ENCODE measurements at places on chromosomes 5 and 9.

- no peak for DNase-seq
These were observed 499.1 kb downstream of the CDK5RAP2 start for GRCh38 chr9:120080849-120081248.

GRCh38 chr9:22175972-22176545 lies 167.0 kb upstream of the CDKN2B start:
- DNase-seq, result no peak

GRCh38 chr5:77718934-77719610 lies 57.1 kb downstream of the TBCA start:
- no peak for DNase-seq

DNA sequence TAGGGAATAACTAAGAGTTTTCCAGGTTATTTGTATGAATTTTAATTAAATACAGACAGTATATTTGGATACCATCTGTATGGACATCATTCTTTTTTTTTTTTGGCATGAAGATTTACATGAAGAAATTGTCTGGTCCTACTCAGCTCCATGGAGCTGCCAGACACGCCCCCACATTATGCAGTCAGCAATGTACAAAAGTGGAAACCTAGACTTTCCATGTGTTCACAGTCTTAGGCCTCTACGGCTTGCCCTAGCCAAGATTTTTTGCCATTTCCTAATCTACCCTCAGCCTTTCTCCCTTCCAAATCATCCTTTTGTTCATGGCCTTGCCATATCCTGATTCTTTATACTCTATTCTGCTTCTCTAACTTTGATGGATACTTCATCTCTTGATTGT lies 207.1 kb downstream of the SGCD start:
- DNase-seq, result no peak

DNA sequence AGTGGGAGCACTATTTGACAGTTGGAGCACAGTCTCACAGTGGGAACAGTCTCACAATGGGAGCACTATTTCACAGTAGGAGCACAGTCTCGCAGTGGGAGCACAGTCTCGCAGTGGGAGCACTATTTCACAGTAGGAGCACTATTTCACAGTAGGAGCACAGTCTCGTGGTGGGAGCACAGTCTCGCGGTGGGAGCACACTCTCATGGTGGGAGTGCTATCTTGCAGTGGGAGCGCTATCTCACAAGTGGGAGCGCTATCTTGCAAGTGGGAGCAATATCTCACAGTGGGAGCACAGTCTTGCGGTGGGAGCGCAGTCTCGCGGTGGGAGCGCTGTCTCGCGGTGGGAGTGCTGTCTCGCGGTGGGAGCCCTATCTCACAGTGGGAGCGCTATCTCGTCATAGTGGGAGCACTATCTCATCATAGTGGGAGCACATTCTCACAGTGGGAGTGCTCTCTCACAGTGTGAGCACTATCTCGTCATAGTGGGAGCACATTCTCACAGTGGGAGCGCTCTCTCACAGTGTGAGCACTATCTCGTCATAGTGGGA lies 56.1 kb downstream of the MED10 start:
- DNase-seq, result no peak

DNA sequence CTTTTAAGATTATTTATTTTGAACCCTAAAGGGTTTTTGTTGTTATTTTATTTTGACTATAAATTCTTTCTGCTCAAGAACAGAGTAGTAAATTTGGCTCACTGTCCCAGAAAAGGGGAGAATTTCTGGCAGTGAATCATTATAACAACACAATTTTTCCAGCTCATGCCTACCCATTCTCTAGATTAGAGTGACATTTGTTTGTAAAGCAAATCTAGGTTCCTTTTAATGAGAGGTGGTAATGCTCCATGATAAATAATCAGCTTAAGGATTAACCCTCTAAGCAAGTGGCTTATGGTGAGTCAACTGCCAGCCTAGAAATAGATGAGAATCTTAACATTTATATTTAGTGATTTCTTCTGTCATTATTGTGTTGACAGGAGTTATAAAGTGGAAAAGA lies 409.2 kb downstream of the NFIB start:
- DNase-seq, result no peak

DNA sequence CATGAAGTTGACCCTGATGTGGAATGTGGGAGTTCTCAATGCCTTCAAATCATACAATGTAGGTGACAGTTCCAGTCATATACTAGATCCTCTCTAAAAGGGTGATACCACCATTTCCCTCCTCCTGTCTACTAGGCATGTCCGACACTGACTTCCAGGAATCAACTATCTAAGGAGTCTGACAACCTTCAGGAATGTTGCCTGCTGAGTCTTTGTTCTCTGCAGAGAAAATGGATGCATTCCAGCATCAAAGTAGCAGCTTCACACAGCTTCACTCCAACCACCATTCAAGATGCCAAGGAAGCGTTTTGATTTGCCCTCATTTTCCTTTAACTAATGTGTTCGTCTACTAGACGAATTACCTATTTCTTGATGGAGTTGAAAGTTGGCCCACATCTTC lies 530.2 kb downstream of the EBF1 start:
- no peak for DNase-seq

DNA sequence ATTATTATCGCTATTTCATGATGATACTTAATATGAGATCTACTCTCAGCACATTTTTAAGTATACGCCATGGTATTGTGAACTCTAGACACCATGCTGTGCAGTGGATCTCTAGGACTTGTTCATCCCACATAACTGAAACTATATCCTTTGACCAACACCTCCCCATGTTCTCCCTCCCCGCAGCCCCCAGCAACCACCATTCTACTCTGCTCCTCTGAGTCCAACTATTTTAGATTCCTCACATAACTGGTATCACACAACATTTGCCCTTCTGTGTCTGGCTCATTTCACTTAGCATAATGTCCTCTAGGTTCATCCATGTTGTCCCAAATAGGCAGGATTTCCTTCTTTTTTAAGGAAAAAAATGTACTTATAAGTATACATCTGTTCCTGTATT lies 6.6 kb upstream of the TBC1D2 start:
- DNase-seq, result no peak

DNA sequence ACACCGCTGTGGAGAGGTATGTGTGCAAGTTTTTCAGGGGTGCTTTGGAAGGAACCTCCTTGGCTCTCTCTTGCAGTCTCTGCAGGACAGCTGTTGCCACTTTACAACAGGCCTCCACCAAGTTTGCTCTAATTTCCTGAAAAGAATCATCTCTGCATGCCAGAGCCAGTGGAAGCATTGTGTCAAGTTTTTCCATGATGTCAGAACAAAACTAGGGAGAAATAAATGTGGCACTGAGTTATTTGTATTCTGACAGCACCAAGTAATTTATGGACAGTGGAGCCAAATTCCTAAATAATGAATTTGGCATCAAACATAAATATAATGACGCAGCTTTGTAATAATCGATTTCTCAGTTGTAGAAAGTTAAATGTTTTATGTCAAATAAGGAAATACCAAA lies 146.9 kb downstream of the KIAA0825 start:
- DNase-seq, result peak; percentile 5

DNA sequence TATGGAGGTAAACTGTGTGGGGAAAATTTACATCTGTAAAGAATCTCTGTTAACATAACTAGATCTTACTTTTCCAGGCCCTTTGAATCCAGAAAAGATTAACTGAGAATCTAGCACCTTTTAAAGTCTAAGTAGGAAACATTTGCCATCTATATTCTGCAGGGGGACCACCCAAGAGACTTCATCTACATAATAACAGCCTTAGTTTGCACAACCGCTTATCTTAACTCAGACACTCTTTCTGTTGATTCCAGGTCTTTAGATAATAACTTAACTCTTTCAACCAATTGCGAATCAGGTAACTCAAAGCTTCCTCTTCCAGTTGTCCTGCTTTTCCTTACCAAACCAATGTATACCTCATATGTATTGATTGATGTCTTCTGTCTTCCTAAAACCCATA lies 53.4 kb downstream of the GDNF start:
- no peak for DNase-seq

GRCh38 chr9:4994166-4994890 lies 9.3 kb downstream of the JAK2 start:
- no peak for DNase-seq

DNA sequence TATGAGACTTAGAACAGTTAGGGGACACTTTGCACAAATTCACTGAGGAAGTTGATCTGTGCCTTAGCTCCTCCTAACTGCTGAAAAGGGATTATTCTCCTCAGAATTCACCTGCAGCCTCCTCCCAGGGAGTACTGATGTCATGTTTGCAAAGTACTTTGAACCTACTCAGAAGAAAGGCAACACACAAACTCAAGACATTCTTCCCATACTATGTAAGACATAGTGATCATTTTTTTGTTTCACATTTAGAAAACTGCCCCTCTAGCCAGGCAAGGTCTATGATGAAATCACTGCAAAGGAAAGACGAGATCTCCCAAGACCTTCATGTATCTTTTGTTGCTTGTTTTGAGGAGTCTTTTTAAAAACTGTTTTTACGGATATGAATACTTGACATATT lies 10.6 kb upstream of the VLDLR start:
- DNase-seq, result no peak

- DNase-seq, result no peak
These were observed 4.7 kb downstream of the SARDH start for GRCh38 chr9:133733421-133733795.

GRCh38 chr5:170283296-170283695 lies 14.3 kb downstream of the LCP2 start:
- DNase-seq, result no peak

DNA sequence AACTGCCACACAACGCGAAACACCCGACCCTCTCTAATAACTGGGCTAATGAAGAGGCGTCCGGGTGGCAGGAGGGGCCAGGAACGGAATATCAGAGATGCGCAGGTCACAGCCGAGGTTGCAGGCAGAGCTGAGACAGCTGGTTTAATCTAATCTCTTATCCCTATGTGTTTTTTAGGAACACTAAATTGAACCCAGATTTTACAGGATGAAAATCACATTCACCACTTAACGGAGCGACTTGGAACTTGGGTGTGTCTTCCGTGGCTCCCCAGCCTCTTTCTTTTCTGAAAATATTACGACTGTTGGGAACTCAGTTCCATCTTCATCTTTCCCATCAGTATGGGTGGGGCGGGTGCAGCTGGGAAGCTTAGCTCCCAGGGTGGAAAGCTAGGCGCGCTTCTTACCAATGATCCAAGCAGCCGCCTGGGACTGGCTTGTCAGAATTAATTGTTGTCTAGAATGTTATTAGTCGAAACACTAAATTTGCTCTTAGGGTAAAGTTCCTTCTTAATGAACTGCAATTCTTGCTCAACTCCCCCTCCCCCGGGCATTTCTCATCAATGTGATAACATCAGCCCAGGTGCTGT lies 92.5 kb downstream of the IRX2 start:
- no peak for DNase-seq

- no peak for DNase-seq
These were observed 118.8 kb upstream of the VLDLR start for GRCh38 chr9:2502760-2503159.

- peak; percentile 66 for DNase-seq
These were observed 67.7 kb downstream of the PRDM6 start for GRCh38 chr5:123156577-123157296.

DNA sequence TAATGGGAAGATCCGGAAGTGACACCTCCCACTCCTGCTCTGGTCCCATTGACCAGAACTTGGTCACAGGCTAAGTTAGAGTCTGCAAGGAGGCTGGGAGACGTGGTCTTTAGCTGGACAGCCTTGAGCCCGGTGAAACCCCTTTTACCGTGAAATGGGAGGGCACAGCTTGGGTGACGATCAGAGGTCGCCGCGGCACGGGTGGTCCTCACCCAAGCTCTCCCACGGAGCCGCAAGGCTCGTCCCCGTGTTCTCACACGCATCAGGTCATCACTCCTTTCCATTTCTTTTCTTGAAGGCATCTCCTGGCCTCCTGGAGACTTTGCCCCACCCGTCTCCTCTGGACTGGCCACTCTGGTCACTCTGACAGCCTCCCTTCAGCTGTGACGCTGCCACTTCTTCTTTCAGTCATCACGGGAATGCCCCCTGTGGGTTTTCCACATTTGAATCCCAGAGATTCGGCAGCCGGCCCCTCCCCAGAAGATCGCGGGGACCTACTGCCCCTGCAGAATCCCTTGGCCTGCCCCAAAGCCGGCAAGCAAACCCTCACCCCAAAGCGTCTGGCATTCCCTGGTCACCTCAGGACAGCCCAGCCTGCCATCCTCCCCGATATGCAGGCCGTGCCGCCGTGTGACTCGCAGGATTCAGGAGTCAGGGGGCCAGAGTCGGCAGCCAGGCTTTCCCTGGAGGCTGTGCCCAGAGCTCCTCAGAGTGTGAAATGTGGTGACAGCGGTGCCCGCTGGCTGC lies 18.9 kb upstream of the EGFL7 start:
- DNase-seq, result no peak

DNA sequence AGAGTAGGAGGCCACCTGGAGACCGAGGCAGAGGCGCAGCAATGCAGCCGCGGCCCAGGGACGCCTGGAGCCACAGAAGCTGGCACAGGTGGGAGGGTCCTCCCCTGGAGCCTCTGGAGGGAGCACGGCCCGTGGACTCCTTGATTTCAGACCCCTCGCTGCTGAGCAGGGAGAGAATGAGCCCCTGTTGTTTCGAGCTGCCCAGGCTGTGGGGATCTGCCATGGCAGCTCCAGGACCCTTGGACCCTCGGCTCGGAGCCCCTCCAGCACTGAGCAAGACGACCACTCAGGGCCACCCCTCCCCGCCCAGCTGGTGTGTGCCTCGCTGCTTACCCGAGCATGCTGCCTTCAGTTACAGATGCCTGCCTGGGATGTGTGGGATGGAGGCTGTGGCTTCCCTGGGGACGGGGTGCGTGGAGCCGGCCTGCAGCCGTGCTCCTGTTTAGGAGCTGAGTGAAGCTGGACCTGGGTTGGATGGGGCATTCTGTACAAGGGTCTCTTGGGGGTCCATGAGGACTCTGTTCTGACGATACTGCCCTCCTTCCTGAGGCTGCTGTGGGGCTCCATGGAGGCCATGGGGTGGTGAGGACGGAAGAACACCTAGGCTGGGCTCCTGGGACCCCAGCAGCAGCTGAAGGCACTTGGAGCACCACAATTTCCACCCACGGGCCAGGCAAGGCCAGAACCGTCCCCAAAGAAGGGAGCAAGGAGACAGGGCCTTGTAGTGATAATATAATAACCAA lies 115.1 kb upstream of the LPCAT1 start:
- DNase-seq, result no peak

DNA sequence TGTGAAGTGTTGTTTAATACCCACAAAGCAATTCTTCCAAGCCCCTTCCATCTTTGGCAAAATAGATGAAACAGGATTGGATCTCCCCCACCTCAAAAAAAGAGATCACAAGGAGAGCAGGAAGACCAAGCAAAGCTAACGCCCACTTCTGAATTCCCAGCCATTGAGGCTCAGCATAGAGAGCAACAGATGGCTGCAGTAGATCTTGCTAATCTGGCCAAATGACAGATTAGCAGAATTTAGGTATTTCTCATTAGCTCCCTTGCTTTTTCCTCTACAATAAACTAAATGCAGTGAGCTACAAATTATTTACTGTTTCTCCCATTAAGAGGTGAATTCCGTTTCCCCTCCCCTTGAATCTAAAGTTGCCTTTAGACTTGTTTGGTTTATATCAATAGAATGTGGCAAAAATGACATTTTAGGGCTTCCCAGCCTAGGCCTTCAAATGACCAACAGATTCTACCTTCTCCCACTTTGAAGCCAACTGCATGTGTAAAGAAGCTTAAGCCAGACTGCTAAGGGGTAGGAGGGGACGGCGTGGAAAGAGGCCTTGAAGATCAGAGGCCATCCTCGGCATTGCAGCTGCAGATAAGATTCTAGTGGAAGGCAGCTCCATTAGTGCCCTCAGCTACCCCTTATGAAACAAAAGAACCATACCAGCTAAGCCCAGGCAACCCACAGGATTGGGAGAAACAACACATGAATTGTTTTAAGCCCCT lies 56.8 kb upstream of the CPEB4 start:
- DNase-seq, result no peak

All from AG09309 (cell line).